Forelimb muscle (tissue), 1 donor: ENCODE measurements at places on chromosomes 2 and 18.

DNA sequence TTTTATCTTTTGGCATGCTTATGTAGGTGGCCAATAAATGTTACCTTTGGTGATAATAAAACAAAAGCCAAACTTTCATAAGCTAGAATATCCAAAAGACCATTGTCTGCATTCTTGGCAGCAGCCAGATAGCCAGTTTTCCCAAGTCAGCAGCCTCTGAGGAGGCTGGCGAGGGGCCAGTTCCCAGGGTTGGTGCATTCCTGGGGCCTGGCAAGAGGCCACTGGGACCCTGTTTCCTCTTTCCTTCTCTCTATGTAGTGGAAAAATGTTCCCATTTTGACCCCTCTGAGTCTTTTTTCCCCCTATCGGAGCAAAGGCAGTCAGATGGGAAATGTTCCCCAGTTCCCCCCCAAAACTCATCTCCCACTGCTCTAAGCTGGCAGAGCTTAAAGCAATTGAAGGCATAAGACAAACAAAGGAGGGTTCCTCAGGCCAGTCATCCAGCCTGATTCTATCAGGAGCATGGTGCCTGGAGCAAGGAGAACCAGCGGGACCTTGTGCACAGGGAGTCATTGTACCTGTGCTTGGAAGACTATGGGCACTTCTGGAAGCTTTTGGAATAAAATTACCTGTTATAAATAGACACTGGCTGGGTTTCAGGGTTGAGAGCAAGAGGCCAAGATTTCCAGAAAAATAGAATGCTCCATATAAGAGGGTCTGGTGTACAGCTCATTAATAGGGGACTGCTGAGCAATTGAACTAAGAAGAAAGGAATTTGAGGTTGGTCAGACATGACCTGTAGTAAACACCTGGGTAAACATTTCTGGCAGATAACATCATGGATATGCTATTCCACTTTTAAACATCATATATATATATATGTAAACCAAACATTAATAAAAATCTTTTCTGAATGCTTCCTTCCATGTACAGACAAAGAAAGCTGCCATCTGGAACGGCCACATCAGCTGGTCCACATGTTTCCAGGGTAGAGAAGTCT, 63.4 kb downstream of the NCKAP5 start:
- no peak for DNase-seq

DNA sequence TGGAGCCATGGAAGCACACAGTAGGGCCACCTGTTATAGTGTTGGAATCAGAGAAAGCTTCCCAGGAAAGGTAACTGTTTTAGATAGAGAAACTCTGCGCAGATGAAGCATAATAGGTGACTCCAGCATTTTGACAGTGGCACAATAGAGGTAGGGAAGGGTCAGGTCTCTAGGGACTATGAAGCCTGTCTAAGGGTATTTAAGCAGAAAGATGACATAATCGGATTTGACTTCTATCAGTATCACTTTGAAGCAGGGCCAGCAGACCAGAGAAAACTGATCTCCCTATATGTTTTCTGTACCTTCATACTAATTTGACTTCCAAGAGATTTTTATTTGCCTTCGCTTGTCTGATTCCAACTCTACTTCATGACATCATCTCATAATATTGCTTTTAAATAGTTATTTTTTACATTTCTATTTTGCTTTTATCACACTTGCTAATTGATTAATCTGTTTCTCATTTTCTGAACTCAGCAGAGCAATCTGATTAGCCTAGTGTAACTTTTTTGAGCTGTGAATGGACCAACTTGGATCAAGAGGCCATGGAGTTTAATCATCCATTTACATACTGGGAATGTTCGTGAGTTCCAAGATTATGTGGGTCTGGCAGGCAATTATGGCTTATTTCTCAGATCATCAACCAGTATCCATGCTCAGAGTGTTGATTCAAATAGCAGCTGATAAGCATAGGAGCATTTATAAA, 8.4 kb upstream of the HIBCH start:
- no peak for DNase-seq

GRCh38 chr2:158969162-158969714, 798 bp downstream of the TANC1 start:
- DNase-seq: no peak

- no peak for DNase-seq
Observed at GRCh38 chr2:112579241-112579640, 5.2 kb upstream of the CHCHD5 start.

GRCh38 chr2:230811508-230811907, 53.2 kb upstream of the ITM2C start:
- no peak for DNase-seq

- DNase-seq: no peak
Observed at GRCh38 chr2:235594964-235595363, 101.1 kb downstream of the AGAP1 start.

DNA sequence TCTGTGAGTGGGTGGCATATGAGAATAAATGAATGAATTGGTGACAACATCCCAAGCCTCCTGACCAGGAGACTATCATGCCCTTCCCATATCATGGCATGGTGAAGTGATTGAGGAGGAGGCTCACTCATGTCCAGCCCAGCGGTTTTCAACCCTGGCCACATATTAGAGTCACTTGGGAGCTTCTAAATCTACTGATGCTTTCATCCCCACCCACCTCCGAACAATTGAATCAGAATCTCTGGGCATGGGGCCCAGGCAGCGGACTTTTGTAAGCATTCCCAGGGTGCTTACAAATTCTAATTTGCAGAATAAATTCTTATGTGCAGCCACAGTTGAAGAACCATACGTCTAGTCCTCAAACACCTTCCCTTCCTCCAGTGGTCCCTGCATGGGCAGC, 81.7 kb upstream of the SEC11C start:
- DNase-seq: no peak

- no peak for DNase-seq
Observed at GRCh38 chr18:32138332-32138982, 46.8 kb downstream of the RNF138 start.

- DNase-seq: no peak
Observed at GRCh38 chr18:12589448-12589847, 68.5 kb downstream of the SPIRE1 start.
